ENCODE measurements at places on chromosomes 13 and 19.
A peak's percentile ranks its signal among the peaks of the same experiment; 100 is the strongest.

- DNase-seq, result no peak
Measured at GRCh38 chr13:21326155-21327031, 132.7 kb downstream of the ZDHHC20 start.

- no peak for DNase-seq
Measured at GRCh38 chr19:35601971-35602370, 10.6 kb upstream of the HAUS5 start.

GRCh38 chr19:45492627-45493470 is 4.0 kb downstream of the RTN2 start:
- DNase-seq, result peak; percentile 78

GRCh38 chr19:1856698-1857603 is 6.4 kb downstream of the KLF16 start:
- peak; percentile 82 for DNase-seq

- no peak for DNase-seq
Measured at GRCh38 chr13:81800433-81800832, 1459.5 kb upstream of the SPRY2 start.

DNA sequence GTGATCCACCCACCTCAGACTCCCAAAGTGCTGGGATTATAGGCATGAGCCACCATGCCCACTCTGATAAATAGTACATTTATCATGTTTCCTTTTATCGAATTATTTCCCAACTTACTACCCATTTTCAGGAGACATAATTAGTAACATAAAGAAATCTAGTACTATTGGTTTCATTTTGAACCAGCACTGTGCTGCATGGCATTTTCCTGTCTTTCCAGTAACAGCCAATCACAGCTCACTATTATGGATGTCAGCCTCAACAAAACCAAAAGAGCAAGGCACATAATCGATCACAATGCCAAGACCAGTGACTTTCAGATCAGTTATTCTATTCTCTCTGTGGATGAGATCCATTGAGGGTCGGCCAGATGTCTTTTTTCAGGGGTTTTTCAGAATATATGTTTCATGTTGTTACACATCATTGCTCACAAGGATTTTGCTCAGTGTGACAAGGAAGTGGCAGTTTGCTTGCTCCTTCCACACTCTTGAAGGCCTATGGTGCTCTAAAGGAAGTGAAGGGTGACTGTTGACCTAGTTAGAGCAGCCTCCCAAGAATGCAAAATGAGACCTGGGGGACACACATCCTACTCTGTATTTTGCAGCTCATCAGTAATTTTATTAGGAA is 233.4 kb downstream of the KCNRG start:
- no peak for DNase-seq

- DNase-seq, result no peak
Measured at GRCh38 chr13:48235341-48236135, 2.5 kb downstream of the ITM2B start.

- no peak for DNase-seq
Measured at GRCh38 chr13:101489643-101490405, 37.3 kb downstream of the ITGBL1 start.

DNA sequence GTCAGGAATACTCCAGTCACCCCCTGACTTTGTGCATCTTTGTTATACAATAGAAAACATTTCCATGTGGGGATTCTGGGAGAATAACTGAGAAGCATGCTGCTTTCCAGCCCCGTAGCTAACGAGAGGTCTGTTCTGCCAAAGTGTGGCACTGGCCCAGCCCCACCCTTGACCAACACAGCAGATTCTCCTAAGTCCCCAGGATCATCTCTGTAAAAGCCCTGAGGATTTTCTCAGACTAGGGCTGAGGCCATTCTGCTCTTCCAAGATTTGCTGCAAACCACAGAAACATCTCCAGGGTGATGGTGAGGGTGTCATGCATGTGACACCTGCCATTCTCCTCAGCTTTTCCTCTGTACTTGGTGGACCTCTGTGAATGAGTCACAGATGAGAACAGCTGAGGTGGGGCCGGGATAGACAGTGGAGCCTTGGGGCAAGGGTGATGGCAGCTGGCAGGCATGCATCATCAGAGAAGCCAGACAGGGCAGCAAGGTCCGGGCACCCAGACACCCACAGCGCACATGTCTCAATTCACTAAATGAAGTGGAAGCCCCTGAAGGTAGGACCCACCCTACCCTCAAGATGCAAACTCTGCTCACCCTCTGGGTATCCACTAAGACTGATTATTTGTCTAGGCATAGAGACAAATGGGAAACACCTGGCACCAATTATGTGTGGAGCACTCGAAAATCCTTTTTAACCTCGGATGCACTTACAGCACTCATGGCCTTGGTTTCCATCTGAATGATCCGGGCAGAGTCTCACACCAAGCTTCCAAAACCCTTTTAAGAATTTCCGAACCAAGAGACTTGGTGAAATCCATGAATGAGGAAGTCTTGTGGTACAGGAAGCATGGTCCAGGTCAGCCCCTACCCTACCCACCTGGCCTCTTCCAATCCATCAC is 20.1 kb upstream of the DOCK9 start:
- no peak for DNase-seq

GRCh38 chr13:34143637-34144036 is 325.7 kb downstream of the RFC3 start:
- DNase-seq, result no peak

DNA sequence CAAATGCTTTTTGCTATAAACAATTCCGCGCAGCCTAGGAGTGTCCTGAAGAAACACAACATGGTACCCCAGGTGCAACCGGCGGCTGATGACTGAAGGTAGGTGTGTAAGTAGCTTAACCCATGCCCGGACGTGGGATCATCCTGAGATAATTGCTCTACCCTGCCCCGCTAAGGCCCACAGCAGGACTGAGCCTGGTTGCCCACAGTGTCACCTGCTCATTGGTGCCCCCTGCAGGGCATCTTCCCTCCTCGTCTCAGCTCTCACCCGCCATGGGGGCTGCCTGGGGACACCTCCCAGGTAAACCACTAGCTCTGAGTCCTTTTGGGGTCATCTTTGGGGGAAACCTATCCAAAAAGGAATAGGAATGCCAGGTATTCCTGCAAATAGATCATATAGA is 22.3 kb downstream of the TMEM161A start:
- DNase-seq, result peak; percentile 74

DNA sequence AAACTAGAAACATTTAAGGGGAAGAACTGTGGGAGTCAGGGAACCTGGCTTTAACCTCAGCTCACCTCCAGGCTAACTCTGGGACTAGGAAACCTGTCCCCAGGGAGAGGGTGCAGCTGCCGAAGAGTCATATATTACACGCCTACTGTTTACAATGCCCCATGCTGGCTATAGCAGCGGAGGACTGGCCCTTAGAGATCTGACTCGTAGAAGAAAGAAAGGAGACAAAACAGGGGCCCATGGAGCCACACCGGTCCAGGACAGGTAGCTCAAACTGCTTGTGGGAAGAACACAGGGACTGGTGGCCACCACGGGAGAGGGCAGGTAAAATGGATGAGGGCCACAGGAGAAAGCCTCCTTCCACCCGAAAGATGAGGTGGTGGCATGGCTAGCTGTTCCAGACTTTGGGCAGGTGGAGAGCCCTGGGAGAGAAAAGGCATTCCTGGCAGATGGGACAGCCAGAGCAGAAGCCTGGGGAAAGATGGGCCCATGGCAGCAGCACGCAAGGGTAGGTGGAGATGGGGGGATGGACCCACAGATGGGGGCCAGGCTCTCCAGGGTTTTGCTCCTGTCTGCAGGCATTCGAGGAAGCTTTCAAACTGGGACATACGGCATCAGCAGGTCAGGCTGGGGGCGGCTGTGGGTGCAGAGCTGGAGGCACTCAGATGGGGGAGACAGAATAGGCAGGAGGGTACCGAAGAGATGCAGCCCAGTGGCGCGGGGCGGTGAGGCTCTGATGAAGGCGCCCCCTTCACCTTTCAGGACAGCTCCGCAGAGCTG is 69.5 kb downstream of the LATS2 start:
- DNase-seq, result no peak

DNA sequence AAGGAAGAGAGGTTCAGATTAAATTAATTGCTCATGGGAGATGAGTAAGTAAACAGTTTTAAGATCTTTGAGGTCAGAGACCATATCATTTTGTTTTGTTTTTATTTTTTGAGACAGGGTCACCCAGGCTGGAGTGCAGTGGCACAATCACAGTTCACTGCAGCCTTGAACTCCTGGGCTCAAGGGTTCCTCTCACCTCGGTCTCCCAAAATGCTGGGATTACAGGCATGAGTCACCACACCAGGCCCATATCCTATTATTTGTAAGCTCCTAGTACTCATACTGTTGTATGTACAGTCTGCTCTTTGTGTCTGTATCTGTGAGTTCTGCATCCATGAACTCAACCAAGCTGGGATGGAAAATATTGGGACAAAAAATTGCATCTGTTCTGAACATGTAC is 6.0 kb upstream of the RASL11A start:
- no peak for DNase-seq

- peak; percentile 81 for DNase-seq
Measured at GRCh38 chr19:4909156-4909896, at the start of gene UHRF1. Gene UHRF1 (plus strand): TSS chr19:4909501. CDS start chr19:4910886, 1,385 bp downstream.

GRCh38 chr19:30227661-30228112 is 144.5 kb upstream of the ZNF536 start:
- DNase-seq, result peak; percentile 80

DNA sequence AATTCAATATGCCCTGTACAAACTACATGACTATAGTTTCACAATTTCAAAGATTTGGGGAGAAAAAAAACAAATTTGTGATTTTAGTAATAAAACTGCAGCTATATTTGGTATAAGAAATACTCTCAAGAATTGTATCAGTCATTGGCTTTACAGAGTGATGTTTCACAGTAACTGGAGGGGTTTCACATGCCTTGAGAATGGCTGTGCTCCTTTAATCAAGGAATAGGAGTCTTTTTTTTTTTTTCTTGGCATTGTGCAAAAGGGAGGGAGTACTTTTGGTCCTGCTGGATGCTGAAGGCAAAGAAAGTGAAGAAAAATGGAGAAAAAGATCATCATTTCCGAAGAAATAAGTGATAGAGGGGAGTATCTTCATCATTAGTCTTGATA is 6.8 kb downstream of the ZNF507 start:
- no peak for DNase-seq

DNA sequence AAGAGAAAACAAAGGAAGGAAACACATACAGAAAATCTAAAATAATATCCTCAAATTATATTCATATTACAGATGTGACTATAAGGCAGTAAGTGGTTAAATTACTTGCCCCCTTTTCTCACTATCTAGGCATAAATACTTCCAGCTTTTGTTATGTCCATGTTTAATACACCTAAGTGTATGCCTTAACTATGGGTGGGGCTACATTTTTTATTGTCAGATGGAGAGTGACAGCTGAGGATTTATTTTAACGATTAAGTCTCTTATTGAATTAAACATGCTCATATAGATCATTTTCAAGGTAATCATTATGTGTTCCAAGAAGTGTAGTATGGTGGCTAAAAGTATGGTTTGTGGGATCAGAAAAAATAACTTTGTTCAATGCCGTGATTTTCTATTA is 909.3 kb downstream of the GPC5 start:
- DNase-seq, result no peak

GRCh38 chr13:111044087-111044830 is 70.9 kb upstream of the ARHGEF7 start:
- DNase-seq, result no peak

DNA sequence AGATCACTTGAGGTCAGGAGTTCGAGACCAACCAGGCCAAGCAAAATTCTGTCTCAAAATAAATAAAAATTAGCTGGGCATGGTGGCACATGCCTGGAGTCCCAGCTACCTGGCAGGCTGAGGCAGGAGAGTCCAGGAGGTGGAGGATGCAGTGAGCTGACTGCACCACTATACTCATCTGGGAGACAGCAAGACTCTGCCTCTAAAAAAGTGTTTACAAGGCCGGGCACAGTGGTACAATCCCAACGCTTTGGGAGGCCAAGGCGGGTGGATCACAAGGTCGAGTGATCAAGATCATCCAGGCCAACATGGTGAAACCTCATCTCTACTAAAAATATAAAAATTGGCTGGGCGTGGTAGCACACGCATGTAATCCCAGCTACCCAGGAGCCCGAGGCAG is 4.2 kb upstream of the DAPK3 start:
- no peak for DNase-seq

DNA sequence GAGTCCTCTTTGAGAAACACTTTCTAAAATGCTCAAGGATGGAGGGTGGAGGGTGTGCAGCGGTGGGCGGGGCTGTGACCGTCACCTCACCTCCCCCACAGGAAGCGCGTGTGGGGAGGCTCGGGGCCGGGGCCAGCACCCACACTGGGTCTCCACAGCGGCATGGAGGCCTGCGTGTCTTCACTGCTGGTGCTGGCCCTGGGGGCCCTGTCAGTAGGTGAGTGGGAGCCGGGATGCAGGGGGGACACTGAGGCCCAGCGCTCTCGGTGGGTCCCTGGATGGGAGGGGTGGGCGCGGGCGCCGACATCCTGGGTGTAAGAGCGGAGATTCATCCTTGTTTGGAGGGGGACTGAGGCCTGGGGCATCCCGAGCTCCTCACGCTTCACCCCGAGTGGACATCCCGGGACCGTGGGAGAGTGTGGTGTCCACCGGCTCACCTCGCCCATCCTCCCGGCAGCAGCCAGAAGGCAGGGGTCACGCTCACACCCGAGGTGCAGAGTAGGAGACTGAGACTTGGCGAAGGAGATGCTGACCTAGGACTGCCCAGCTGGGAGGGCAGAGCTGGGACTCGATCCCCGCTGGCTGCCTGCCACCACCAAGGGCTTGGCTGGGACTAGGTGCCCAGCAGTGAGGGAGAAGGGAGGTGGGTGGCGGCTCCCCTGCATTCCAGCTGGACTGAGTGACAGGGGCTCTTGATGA is at the start of gene GZMM:
Gene GZMM (plus strand): TSS at position 144 of the 699 bp plus-strand sequence. CDS start 19 bp downstream, at position 163.
- no peak for DNase-seq

Measured in GM10248 (cell line).